ENCODE measurements at places on chromosomes 16 and 17.

DNA sequence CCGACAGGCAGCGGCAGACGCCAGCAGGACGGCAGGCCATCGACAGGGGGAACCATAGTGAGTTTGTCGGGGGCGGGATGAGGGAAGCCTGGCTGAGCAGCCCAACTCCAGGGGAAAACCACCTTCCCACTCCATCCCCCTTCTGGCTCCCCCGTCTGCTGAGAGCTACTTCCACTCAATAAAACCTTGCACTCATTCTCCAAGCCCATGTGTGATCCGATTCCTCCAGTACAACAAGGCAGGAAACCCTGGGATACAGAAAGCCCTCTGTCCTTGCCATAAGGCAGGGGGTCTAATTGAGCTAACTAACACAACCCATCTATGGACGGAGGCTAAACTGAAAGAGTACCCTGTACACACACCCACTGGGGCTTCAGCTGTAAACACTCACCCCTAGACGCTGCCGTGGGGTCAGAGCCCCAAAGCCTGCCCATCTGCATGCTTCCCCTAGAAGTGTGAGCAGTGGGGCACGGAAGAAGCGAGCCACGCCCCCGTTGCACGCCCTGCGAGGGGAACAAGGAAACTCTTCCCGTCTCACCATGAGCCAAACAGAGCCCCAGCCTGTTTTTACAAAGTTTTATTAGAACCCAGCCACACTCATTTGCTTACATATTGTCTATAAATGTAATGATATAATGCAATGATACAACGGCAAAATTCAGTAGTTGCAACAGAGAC, 4.1 kb downstream of the KRTAP29-1 start:
- DNase-seq: no peak

DNA sequence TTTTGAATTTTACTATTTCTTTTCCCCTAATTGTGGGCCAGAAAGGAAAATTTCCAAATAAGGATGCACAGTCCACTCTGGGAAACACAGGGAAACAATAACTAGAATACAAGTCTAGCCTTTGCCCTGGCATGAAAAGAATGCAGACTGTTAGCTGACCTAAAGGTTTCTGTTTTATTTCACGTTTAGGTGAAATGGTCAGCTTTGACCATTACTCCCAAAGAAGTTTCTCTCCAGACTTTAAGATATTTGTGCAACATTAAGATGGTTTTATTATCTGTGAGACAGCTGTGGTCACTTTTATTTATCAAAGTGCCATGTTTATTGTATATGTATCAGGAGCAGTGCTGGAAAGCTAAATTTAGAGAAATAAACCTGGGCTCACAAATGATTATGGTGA, 163.9 kb downstream of the SPECC1 start:
- DNase-seq: no peak

DNA sequence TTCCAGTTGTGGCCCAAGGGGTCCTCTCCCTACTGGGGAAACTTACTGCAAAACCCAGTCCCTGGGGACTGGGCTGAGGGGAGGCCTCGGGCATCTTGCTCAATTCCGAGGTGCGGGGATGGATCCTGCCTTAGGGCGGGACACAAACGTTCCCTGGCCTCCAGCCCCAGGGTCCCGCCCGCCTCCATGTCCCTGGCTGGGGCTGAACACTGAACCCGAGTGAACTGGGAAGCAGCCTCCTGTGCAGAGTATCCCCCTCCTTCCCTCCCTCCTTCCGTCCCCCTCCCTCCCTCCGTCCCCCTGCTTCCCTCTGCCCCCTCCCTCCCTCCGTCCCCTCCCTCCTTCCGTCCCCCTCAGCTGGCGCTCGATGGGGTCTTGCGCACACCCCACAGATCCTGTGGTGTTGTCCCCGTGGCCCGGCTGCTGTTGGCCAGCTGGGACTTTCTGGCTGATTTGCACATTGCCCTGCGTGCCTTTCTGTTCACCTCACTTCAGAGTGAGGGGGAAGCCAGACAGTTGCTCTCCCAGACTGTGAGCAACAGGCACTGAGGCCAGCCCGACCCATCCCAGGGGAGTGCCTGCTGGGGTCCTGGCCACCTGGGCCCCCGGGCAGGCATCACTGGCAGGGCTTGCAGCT, 5.5 kb downstream of the TRAF7 start:
- no peak for DNase-seq

DNA sequence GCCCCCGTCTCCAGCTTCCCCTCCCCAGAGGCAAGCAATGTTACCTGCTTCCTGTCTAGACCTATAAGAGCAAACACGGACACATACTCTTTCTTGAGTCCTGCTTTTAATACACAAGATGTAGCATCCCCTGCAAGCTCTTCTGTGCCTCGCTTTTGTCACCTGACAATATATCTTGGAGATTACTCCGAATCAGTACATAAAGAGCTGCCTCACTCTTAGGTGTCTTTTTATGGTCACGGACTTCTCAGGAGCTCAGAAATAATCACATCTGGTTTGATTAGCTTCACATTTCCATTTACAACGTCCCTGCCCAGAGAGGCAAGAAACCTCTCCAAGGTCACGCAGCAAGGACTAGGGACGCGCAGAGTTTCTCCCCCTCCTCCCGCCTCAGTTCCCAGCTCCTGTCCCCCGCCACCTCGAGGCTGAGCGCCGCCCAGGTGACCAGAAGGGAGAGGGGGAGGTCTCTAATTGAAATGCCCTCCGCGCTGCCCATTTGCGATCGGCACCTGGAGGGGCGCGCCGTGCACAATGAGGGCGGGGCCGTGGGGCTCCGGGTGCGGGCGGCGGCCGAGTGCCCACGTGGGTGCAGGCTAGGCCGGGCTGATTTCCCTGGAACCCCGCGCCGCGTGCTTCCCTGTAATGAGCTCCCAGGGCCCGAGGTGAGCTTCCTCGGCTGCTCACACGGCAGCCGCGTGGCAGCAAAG, 13.8 kb upstream of the SEZ6 start:
- DNase-seq: no peak

DNA sequence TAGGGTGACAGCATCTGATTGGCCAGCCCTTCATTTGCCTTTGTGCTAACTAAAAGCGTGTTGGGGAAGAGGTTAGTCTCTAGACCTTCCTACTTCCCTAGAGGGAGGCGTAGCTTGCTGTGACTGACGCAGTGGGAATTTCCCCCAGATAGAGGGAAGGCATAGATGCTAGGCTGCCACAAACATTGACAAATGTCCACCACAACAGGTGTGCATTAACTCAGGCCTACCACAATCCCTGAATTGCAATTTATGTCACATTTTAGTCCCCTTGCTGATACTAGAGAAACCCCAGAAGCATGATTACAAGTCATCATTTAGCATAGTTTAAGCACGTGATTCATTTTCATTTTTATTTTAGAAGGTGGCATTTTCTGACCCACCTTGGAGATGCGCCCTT, 76.3 kb upstream of the WSB1 start:
- no peak for DNase-seq

DNA sequence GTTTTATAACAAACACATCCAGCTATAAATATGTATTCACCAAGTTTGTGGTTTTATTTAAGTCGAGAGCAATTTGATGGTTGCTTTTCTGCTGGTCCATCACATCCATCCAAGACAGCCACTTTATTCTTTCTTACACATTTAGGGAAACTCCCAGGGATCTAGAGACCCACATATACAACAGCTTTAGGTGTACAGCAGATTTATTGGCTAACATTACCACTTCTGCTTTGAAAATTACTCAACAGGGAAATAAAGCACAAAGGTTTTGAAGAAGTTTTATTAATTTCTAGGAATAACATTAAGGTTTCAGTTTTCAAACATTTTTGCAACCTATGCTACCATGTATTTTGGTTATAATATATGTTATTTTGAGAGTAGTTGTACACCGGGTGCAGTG, 6.9 kb downstream of the ERCC4 start:
- DNase-seq: no peak

DNA sequence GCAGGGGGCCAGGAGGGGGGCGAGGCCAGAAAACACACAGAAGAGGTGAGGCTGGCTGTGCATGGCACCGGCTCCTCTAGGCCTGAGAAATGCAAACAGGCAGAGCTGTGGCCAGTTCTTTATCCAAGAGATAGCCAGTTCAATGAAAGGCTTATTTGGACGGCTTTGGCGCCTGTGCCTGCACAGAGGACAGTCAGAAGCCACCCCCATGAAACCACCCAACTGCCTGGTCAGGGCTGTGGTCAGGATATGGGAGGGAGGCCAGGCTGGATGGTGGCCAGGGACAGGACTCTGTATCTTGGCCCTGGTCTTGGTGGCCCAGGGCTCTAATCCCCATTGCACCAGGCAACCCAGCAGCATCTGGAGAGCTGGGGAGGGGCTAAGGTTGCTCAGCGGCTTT, 24.5 kb upstream of the GPRC5C start:
- no peak for DNase-seq

GRCh38 chr17:7346761-7347614, 5.0 kb upstream of the KCTD11 start:
- no peak for DNase-seq

GRCh38 chr16:27234171-27234570, 30.8 kb downstream of the KDM8 start:
- no peak for DNase-seq

DNA sequence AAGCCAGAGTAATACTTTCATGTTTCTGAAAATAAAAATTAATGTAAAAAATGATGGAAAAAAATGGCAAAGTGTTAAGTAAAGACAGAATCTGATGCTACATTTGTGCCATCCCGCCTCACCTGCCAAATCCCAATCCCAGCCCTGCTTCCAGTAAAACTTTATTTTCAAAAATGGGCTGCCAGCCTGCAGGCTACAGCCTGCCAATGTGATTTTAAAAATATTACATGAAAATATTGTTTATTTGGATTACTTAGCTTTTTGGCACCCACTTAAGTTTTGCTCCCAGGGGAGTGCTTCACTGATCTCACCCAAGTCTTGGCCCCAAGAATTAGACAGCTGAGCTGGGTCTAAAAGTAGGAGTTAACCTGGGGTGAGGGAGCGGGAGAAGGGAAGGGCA, 112.8 kb downstream of the C16orf78 start:
- DNase-seq: no peak

GRCh38 chr16:12771341-12771798, 32.3 kb downstream of the CPPED1 start:
- DNase-seq: no peak

DNA sequence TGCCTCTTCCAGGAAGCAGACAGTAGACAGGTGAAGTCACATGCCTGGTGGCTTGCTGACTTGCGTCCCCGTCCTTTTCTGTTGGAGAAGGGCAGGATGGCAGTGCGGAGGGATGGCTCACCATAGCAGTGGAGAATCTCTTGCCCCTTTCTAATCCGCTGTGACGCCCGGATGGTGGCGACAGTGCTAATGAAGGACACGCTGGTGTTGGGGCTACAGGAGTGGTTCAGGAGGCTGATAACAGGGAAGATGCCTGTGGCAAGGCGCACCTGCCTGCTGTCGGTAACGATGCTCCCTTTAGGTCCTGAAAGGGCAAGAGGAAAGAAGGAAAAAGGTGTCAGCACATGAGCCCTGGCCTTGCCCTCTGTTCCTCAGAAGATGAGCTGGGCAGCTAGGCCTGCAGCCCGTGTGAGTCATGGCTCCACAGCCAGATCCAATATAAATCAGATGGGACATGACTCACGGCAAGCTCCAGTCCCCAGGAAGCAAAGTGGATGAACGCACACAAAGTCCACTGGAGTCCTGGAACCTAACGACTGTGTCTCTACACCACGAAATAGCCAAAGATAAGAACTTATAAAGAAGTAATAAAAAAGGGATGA, 25.5 kb downstream of the SERPINF1 start:
- DNase-seq: no peak

DNA sequence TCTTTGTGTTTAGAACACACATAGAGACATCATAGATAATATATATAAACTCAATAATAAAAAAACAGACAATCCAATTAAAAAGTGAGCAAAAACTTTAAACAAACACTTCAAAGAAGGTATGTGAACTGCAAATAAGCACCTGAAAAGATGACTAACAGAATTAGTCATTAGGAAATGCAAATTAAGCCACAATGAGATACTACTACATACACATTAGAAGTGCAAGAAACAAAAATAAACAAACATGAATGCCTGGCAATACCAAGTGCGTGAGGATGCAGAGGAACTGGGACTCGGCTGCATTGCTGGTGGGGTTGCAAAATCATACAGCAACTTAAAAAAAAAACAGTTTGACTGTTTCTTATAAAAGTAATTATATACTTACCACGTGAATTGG, 799.0 kb downstream of the KCNJ2 start:
- no peak for DNase-seq

GRCh38 chr16:23406546-23407240, 46.3 kb downstream of the COG7 start:
- DNase-seq: no peak

DNA sequence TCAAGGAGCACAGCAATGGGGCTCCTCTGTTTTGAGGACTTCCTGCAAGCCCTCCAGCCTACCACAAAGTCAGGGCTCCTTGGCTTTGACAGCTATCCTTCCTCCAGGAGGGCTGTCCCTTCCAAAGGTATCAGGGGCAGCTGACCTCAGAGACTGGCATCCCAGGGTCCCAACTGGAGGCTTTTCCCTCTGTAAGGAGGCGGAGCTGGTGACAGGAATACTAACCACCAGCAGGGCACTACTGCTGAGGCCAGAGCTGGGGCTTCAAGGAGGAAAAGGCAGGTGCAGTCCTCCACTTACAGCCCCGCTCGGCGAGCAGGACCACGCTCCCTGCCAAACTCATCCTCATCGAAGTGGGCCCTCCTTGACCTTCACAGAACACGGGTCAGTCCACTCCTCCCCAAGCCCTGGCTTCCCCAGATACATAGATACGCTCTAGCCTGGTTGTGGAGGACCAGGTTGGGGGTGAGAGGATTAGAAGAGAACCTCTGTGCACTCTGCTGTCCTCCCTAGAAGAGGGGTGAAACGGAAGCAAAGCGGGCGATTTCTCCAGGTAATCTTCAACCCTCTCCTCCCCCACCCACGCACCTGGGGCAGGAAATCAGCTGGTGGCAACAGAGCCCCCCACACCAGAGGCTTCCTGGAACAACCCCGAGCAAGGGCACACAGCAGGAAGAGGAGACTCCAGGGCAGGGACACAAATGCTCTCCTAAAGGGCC, 20.5 kb downstream of the ST3GAL2 start:
- DNase-seq: no peak

DNA sequence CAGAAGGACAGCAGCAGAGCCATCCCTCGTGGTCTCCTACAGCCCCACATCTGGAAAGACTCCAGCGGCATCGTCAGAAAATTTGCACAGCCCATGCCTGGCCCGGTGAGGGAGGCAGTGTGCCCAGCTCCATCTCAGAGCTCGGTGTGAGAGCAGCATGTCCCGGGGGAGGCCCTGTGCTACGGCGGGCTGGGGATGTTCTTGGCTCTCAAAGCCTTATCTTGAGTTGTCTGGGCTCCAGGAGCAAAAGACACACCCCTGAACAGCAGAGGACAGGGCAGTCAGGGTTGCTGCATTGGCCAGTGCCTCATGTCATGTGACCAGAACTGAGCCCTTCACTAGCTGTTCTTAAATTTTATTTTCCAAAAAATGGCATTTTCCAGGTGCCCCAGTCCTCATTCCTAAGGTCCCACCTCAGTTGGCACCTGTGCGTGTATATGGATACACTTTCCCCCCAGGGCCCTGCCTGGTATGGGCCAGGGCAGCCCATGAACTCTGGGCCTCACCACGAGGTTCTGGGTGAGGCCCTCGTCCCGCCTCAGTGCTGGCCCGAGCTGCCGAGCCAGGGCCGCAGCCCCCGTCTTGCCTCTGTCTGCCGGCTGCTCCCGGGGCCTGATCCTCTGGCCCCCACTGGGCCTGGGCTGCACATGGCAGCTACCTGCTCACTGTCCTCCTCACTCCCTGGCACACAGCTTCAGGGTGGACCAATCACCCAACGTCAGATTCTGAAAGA, 3.0 kb downstream of the NUDT16L1 start:
- DNase-seq: no peak
